ENCODE measurements at places on chromosomes 13 and 19.
A peak's percentile ranks its signal among the peaks of the same experiment; 100 is the strongest.

- peaks cover 4% of the 10 kb centered on the region for H3K4me1 ChIP-seq
- DNase-seq = no peak
- H3K27me3 ChIP-seq = peaks cover 3% of the 10 kb centered on the region
- peak overlapping the region; percentile 67 for H3K27ac ChIP-seq
- H3K4me3 ChIP-seq = peak overlapping the region; percentile 78
Measured at GRCh38 chr19:3784607-3785450, 1.4 kb downstream of the MATK start.

DNA sequence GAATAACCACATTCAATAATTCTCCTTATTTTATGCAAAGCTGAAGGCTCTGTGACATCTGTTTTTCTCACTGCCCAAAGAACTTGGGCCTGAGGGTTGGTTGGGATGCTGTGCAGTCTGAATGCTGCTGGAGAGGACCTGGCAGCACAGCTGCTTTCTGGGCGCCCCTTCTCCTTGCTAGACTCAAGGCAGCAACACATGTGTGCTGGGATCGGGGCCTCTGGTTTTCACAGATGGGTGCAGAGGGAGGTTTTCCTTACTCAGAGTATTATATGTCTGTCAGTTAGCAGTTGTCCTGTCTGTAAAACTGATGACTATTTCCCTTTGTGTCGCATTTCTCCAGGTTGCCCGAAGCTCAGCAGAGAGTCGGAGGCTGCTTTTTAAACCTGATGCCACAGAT lies 53.2 kb upstream of the TEX29 start:
- H3K27me3 ChIP-seq = no peaks in the 10 kb centered on the region
- no peak overlapping the region for H3K4me3 ChIP-seq
- H3K36me3 ChIP-seq = peaks cover 20% of the 10 kb centered on the region
- H3K4me1 ChIP-seq = peaks cover 10% of the 10 kb centered on the region
- DNase-seq = no peak

- no peak for DNase-seq
- H3K4me1 ChIP-seq = no peaks in the 10 kb centered on the region
- H3K27ac ChIP-seq = no peak overlapping the region
- H3K27me3 ChIP-seq = no peaks in the 10 kb centered on the region
Measured at GRCh38 chr13:109309625-109310363, 476.6 kb downstream of the IRS2 start.

- no peak overlapping the region for H3K27ac ChIP-seq
Measured at GRCh38 chr13:25679159-25679558, 307.4 kb downstream of the ATP8A2 start.

DNA sequence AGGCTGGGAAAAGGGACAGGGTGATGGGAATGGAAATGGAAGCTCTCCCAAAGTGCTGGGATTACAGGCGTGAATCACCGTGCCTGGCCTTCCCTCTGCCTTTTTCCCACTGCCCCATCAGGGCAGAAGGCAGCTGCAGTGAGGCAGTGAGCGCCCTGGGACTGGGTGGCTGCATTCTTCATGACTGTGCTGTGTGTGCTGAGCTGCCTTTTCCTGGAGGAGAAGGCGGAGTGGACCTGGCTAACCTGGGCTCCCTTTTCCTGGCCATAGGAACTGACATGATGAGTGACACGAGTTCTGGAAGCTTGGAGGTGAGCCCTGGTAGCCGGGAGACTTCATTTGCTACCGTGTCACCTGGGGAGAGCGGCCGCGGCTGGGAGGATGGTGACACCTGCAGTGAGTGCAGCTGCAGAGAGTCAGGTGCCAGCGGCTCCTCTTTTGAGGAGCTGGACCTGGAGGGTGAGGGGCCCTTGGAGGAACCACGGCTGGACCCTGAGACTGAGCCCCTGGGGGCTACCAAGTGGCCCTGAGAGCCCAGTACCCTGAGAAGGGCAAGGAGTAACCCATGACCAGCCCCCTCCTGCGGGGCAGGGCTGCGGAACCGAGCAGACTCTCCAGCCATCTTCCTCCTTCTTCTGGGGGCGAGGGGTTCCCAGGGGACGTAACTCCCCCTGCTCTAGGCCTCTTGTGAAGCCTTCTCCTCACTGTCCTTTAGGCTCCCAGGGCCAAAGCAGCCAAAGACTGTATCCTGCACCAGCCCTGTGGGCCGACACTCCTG lies 26.3 kb upstream of the ZNF492 start:
- no peaks in the 10 kb centered on the region for H3K27me3 ChIP-seq
- H3K4me3 ChIP-seq = no peak overlapping the region
- H3K27ac ChIP-seq = no peak overlapping the region

DNA sequence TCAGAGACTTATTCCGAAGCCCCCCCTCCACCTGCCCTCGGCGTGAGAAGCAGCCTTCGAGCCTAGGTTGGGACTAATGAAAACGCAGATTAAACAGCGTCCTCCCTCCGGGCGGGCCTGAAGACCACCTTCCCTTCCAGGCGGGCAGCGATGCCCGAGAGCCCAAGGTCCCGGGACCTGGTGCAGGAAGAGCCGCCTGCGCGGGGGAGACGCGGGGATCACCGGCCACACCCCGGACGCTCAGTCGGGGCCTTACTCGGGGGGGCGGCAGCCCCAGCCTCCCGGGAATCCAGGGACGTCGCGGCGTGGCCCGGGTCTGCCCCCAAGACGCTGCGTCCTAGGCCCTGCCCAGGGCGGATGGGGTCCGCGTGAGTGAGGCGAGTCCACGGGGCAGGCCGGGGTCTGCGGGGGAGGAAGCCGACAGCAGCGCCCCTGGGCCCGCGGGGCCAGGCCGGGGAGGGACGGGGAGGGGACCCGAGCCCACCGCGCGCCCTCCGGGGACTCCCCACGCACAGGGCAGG lies 33.3 kb upstream of the SPACA7 start:
- H3K4me3 ChIP-seq = no peak overlapping the region
- no peak for DNase-seq
- H3K27me3 ChIP-seq = peaks cover 21% of the 10 kb centered on the region
- no peak overlapping the region for H3K27ac ChIP-seq

- no peak for DNase-seq
- H3K36me3 ChIP-seq = no peaks in the 10 kb centered on the region
- H3K27me3 ChIP-seq = no peaks in the 10 kb centered on the region
- no peak overlapping the region for H3K27ac ChIP-seq
Measured at GRCh38 chr13:90552702-90553101, 794.8 kb upstream of the MIR17HG start.

- DNase-seq = no peak
- no peaks in the 10 kb centered on the region for H3K27me3 ChIP-seq
- H3K4me3 ChIP-seq = no peak overlapping the region
- no peaks in the 10 kb centered on the region for H3K36me3 ChIP-seq
- no peaks in the 10 kb centered on the region for H3K4me1 ChIP-seq
Measured at GRCh38 chr13:101892296-101892695, 439.8 kb downstream of the ITGBL1 start.

GRCh38 chr19:54257116-54257480 lies at the start of gene LILRB5:
TSS of gene LILRB5 (minus strand) at chr19:54257273. CDS start at chr19:54257193, 80 bp downstream.
- no peaks in the 10 kb centered on the region for H3K4me1 ChIP-seq
- H3K27ac ChIP-seq = no peak within 1 kb of the TSS
- H3K4me3 ChIP-seq = no peak within 1 kb of the TSS
- H3K27me3 ChIP-seq = peaks cover 2% of the 10 kb centered on the region

GRCh38 chr13:44748439-44748838 lies 172.3 kb upstream of the TSC22D1 start:
- DNase-seq = no peak
- no peaks in the 10 kb centered on the region for H3K36me3 ChIP-seq
- no peak overlapping the region for H3K4me3 ChIP-seq
- H3K27ac ChIP-seq = no peak overlapping the region

DNA sequence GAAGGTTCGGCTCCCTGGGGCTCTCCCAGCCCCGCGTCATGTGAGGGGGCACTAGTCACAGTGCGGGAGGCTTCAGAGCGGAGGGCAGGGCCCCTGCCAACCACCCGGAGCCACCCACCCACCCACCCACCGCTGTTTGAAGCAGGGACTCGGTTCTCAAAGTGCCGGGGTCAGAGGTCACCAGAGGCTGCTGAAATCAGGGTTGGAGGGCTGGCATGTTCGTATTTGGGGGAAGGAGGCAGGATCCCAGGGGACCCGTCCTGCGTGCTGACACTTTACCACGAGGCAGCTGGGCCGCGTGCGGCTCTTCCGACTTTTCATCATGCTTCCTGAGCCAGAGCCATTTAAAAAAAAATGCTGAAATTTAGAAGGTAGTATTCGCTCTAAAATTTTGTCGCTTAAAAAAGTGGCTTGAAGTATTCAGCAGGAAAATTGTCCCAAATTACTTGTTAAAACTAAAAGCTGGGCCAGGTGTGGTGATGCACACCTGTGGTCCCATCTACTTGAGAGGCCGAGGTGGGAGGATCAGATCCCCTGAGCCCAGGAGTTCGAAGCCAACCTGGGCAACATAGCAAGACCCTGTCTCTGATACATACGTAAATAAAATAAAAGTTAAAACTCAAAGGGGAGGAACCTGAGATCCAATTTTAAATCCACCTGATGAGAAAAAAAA lies 21.2 kb downstream of the ATP11A start:
- H3K27me3 ChIP-seq = no peaks in the 10 kb centered on the region
- H3K4me3 ChIP-seq = no peak overlapping the region
- no peaks in the 10 kb centered on the region for H3K36me3 ChIP-seq
- no peaks in the 10 kb centered on the region for H3K4me1 ChIP-seq
- no peak overlapping the region for H3K27ac ChIP-seq
- DNase-seq = no peak

GRCh38 chr13:39215971-39216370 lies 177.7 kb downstream of the NHLRC3 start:
- H3K4me1 ChIP-seq = no peaks in the 10 kb centered on the region
- no peak for DNase-seq
- H3K4me3 ChIP-seq = no peak overlapping the region
- no peaks in the 10 kb centered on the region for H3K36me3 ChIP-seq
- no peak overlapping the region for H3K27ac ChIP-seq
- H3K27me3 ChIP-seq = peaks cover 5% of the 10 kb centered on the region

DNA sequence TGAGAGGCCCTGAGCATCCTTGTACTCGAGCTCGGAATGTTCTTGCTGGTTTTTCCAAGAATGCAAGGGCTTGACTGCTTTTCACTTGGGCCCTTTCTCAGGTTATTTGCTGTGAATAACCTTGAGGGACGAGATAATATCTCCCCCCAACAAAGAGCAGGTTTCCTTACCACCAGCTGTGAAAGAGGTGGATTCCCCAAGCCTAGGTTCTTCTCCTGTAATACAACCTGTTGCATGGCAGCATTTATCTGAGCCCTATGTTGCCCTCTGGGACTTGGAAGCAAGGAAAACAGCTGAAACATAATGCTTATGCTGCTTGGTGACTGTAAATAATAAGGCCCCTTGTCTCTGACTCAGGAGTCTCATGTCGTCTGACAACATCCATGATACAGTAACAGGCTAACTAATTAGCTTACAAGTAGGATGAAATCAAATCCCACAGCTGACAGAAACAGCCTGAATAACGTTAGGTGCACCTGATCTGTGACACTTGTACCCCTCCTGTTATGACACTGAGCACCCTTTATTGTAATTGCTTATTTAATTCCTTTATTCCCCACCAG lies 43.6 kb upstream of the RCBTB2 start:
- no peak for DNase-seq
- peaks cover 2% of the 10 kb centered on the region for H3K36me3 ChIP-seq
- H3K27ac ChIP-seq = no peak overlapping the region
- peaks cover 32% of the 10 kb centered on the region for H3K27me3 ChIP-seq
- no peak overlapping the region for H3K4me3 ChIP-seq

DNA sequence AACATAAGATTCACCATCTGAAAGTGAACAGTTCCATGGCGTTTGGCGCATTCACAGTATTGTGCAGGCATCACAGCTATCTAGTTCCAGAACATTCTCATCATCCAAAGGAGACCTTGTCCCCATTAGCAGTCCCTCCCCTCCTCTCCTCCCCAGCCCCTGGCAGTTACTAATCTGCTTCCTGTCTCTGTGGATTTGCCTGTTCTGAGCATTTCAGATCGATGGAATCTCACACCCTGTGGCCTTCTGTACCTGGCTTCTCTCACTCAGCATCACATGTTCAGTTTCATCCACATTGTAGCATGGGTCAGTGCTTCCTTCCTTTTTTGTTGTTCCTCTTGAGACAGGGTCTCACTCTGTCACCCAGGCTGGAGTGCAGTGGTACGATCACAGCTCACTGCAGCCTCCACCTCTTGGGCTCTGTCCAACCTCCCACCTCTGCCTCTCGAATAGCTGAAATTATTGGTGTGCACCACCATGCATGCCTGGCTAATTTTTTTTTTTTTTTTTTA lies 34.6 kb downstream of the CRTC1 start:
- H3K36me3 ChIP-seq = no peaks in the 10 kb centered on the region
- no peaks in the 10 kb centered on the region for H3K27me3 ChIP-seq
- H3K27ac ChIP-seq = no peak overlapping the region

DNA sequence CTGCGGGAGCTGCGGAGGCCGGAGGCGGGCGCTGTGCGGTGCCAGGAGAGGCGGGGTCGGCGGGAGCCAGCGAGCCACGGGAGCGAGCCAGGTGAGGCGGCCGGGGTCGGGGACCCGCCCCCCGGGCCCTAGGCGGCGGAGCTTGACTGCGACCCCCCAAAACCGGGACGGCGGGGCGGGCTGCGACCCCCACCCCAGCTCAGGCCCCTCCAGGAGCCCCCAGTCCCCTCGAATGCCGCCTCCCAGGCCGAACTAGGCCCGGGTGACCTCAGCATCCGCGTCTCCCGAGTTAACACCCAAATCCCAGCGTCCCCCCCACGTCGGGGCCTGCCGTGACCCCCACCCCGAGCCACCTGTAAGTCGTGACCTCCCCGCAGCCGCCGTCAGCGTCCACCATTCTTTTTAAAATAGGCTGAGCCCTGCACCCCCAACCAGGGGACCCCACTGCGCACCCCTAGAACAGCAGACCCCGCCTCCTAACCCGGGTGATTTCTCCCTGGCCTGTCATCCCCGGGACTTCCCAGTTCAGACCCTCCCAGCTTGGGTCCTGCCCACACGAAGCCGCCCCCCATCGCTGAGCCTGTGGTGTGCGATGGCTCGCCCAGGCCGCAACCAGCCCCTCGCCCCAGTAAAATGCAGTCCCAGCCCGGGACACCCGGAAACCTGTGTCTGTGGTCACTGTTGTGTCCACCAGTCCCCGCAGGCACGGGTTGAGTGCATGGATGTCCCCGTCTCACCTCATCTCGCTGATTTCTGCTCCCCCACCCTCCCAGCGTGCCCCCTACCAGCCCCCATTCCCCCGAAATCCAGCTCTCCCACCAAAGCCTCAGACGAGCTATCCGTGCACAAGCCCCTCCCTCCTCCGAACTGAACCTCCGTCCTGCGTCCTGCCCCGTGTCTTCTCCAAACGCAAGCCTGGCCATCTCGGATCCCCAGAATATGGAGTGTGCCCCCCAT lies 551 bp downstream of the FZR1 start:
- no peaks in the 10 kb centered on the region for H3K27me3 ChIP-seq
- peak overlapping the region; percentile 95 for H3K4me3 ChIP-seq
- H3K4me1 ChIP-seq = peaks cover 27% of the 10 kb centered on the region
- peaks cover 28% of the 10 kb centered on the region for H3K36me3 ChIP-seq
- DNase-seq = peak; percentile 21
- peak overlapping the region; percentile 94 for H3K27ac ChIP-seq

- no peak for DNase-seq
- peaks cover 47% of the 10 kb centered on the region for H3K27me3 ChIP-seq
- H3K4me1 ChIP-seq = no peaks in the 10 kb centered on the region
Measured at GRCh38 chr13:110808138-110808537, 94.6 kb downstream of the ING1 start.

- no peak overlapping the region for H3K27ac ChIP-seq
- no peaks in the 10 kb centered on the region for H3K36me3 ChIP-seq
- no peaks in the 10 kb centered on the region for H3K4me1 ChIP-seq
- no peak for DNase-seq
- no peaks in the 10 kb centered on the region for H3K27me3 ChIP-seq
Measured at GRCh38 chr13:85241060-85241459, 558.2 kb downstream of the SLITRK6 start.

GRCh38 chr13:101115762-101116171 lies 300.5 kb downstream of the NALCN start:
- no peaks in the 10 kb centered on the region for H3K36me3 ChIP-seq
- no peak overlapping the region for H3K27ac ChIP-seq
- DNase-seq = no peak

GRCh38 chr19:1947651-1948209 lies 6.8 kb downstream of the CSNK1G2 start:
- no peak for DNase-seq
- peaks cover 17% of the 10 kb centered on the region for H3K36me3 ChIP-seq
- H3K4me3 ChIP-seq = no peak overlapping the region
- H3K27me3 ChIP-seq = no peaks in the 10 kb centered on the region
- H3K4me1 ChIP-seq = peaks cover 12% of the 10 kb centered on the region

Measured in T-helper 2 cell treated with Interferon-gamma antibody and Interleukin-4, amounts not matched to agents 5 μg/mL and 100 μg/mL, for 36 hours (primary cell).